NK-92 treated with Interleukin-12 subunit alpha and Interleukin-12 subunit beta, amount 100 ng/mL, for 24 hours (cell line): ENCODE measurements at places on chromosomes 16 and 17.

DNA sequence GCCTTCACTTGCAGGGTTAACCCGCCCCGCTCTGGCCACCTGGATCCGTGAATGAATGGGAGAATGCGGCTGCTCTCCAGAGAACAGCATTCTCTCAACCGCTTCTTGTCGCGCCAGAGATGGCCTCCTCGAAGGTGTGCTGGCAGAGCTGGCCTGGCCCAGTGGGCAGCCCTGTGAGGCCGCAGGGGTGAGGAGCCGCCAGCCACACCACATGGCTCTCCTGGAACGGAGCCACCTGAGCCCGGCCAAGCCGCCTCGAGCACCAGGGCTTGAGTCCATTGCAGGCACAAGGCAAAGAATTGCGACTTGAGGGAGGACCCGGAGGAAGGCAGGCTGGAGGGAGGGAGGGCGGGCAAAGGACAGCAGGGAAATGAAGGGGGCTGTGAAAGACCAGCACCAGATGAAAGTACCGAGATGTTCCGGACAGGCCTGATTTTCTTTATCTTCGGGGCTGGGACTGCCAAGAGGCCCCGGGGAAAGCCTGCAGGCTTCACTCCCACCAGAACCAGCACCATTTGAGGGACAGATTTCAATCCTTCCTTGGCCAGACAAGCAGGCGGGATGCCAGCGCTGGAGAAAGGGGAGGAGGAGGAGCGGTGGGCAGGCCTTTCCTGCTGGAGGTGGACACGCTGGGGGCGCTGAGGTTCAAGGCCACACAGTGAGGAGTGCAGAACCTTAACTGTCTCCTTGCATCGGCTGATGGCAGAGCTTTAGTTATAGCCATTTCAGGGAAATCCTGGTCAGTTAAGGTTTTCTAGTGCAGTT, 69.4 kb downstream of the MRC2 start:
- no peak for DNase-seq

GRCh38 chr16:23105309-23105708, 43.9 kb downstream of the USP31 start:
- no peak for DNase-seq

DNA sequence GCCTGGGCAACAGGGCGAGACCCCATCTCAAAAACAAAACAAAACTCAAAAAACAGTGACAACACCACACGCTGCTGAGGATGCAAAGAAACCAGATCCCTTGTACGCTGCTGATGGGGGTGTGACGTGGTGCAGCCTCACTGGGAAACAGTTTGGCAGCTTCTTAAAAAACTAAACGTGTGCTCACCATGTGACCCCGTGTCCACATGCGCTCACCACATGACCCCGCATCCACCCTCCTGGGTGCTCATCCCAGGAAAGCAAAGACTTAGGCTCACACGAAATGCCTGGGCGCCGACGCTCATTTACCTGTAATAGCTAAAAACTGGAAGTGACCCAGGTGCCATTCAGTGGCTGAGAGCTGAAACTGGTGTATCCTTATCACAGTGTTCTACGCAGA, 19.9 kb upstream of the RPL13 start:
- DNase-seq = no peak

DNA sequence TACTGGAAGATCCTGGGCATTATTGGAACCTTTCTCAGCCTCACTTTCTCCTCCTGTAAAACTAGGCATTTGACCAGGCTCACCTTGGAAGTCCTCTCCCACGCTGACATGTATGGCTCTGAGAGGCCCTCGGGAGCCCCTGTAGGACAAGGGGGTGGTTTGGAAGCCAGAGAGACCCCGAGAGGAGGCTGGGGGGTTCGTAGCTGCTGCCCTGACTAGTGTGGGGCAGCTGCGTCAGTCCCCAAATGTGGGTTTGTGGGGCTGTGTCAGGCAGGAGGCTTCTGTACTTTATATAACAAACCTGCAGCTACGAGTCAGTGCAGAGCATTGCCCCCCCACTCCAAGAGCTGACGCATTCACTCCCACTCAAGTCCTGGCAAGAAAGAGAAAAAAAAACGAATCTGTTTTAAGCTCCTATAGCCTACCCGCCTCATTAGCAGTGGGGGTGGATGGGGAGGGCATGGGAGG, 1.8 kb downstream of the CX3CL1 start:
- no peak for DNase-seq

DNA sequence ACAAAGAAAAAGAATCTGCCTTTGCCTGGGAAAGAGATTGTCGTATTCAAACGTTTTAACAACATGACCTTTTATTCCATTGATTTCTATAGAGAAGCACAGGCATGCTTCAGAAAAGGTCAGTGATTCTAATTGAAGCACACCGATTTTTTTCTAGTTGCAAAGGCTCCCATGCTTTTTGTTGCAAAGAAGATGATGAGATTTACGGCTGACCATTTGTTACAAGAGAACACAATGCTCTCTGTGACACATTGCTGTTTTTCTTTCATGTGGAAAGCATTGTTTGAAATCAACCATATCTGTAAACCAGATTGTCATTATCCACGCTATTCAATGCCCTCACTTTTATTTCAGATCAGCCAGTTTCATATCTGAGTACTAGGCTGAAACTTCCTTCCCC, 99.8 kb downstream of the NLK start:
- DNase-seq = no peak

GRCh38 chr17:63838631-63839171, 3.8 kb downstream of the SMARCD2 start:
- DNase-seq = no peak

- no peak for DNase-seq
These were observed 7.7 kb upstream of the RAB37 start for GRCh38 chr17:74729368-74729767.

- DNase-seq = no peak
These were observed 79.2 kb downstream of the ZNF423 start for GRCh38 chr16:49776734-49777133.

GRCh38 chr17:48559122-48559839, 14.4 kb upstream of the HOXB2 start:
- no peak for DNase-seq

DNA sequence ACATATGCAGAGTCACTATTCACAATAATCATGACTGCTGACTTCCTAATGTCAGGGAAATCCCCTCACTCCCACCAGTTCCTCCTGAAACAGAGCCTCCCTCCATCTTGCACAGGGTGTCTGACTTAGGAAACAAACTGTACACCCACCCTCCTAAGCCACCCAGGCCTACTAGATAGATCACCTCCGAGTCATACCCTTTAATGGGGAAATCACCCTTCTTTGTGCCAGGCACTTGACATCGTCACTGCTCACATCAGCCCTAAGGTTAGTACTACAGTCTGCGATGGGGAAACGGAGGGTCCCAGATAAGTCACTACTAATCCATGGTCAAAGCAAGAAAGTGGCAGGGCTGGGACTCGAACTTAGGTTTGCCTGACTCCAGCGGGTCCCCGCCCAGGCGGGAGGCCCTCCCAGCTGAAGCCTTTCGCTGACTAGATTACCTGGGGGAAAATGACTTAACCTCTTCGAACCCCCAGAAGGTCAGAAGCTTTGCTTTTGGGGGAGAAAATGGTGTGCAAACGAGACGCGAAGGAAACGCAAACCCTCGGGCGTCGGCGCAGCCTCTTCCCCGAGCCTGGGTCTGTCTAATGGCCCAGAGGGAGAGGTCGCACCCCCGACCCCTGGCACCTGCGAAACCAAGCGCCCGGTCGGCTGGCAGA, 3.4 kb upstream of the MLLT6 start:
- DNase-seq = peak; percentile 62

GRCh38 chr16:57358086-57358420, 530 bp upstream of the CCL22 start:
- DNase-seq = no peak

- no peak for DNase-seq
These were observed 734 bp downstream of the CEP131 start for GRCh38 chr17:81221842-81222619.

DNA sequence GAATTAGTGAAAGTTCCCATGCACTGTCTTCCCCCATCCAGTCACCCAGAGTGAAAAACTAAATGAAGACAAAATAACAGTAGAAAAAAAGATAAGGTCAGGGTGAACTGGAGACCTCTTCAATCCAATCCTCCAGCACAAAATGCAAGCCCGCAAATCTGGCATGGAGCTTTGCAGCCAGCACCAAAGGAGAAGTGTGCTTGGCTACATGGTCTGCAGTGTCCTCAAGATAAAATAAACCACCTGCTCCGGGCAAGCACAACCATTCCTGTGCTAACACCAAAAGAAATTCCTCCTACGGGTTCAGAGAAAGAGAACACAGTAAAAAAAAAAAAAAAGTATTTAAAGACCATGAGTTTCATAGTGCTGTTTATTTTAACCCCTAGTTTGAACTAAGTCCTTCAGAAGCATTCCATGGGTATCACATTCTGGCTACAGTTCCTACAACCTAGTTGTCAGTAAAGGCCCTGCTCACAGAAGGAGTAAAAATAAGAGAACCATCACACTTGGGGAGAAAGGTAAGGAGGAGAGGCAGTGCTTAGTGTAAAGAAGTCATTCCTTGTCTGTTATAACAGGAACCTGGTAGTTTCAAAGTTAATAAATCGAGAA, 109.1 kb downstream of the GAS7 start:
- DNase-seq = no peak

DNA sequence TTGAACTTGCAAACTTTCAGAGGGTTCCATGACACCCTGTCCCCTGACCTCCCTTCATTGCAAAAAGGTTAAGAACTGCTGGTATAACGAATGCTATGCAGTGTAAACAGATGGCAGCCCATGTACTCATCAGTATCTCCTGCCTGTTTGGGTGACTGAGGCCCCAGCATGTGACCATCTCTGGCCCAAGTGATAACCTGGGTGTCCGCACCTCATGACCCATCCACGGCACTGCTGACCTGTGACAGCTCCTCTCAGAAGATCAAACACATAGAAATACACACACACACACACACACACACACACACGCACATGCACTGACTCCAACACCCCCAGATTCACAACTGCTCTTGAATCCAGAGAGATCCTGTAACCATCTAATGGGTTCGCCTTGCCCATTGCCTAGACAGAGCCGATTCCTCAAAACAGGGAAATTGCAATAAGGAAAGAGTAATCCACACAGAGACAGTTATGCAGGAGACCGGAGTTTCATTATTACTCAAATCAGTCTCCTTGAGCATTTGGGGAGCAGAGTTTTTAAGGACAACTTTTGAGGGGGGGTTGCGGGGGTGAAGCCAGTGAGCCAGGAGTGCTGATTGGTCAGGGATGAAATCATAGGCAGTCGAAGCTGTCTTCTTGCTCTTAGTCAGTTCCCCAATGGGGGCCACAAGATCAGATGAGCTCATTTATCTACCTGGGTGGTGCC, 11.3 kb upstream of the PHOSPHO1 start:
- DNase-seq = no peak

- DNase-seq = no peak
These were observed 18.4 kb downstream of the GJD3 start for GRCh38 chr17:40345994-40346764.

- no peak for DNase-seq
These were observed 41.8 kb upstream of the SEC14L1 start for GRCh38 chr17:77098884-77099545.

- DNase-seq = no peak
These were observed 1226.0 kb downstream of the CDH8 start for GRCh38 chr16:60810250-60810649.

- DNase-seq = no peak
These were observed 31.5 kb downstream of the TADA2A start for GRCh38 chr17:37438141-37438540.

DNA sequence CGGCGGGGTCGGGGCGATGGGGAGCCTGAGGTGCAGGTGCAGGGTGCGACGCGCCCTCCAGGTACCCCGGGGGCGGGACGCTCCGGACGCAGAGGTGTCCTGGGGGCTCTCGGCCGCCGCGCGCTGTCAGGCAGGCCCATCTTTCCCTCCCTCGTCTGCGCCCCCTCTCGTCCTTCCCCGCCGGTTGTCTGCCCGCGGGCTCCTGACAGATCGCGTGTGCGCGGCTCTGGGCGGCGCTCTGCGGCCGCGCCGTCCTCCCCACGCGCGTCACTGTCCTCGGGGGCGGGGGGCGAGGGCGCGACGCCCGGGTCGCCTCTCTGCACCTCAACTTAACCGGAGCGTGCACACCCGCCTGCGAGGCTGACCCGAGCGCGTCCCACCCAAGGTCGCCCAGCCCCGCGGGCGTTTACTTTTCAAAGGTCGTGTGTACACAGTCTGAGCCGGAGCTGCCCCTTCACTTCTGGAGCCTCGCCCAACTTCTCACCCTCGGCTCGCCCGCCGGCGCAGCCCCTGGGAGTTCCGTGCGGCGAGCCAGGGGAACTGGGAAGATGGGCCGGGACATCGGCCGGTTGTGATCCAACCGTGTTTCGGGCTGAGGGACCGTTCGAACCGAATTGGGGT, 512 bp downstream of the AKAP1 start:
- DNase-seq = peak; percentile 72

DNA sequence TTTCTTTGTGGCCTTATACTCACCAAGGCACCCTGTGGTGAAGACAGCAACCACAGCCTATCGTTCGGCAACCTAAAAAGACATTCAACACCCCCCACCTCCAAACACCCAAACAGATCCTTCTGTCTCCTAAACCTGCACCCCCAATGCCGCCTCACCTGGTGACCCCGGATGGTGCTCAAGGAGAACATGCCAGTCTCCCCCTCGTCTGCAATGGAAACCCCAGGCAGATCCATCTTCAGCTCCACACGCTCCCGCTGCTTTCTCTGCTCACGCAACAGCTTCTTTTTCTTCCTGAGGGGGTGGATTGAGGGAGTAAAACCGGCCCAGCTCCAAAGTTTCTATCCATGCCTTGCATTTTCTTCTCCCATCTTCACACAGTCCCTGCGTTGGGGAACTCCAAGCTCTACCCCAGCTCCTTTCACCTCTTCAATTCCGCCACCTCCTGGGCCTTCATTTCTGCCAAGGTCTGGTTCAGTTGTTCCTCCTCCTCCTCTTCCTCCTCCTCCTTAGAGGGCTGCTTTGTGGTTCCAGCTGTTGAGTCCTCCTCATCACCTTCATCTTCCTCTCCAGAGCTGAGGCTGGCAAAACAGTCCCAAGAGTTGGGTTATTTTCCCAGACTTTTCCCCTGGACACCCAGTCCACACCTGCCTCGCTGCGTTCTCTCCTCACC, 3.4 kb upstream of the PSMC5 start:
- DNase-seq = no peak

DNA sequence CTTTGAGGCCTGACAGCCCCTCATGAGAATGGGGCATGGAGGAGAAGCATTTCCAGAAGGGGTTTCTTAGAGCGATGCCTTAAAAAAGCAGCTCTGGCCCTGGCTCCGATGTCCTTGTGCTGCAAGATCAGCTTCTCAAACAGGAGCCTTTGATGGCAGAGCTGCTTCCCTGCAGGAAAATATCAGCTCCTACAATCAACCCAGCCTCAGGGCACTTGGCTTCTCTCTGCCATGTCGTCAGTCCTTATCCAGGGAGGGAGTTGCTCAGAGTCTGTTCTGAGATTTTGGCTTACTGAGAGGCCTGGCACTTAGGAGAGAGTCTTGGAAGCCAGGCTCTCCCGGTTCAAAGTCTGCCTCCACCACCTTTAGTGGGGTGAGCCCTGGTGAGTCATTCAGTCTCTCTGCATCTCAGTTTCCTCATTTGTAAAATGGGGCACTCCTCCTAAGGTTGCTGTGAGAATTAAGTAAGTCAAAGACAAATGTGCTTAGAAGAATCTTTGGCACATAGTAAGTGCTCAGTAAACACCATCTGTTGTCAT, 184.4 kb downstream of the HAPSTR1 start:
- DNase-seq = no peak
